ENCODE measurements at places on chromosomes 2 and 18.

DNA sequence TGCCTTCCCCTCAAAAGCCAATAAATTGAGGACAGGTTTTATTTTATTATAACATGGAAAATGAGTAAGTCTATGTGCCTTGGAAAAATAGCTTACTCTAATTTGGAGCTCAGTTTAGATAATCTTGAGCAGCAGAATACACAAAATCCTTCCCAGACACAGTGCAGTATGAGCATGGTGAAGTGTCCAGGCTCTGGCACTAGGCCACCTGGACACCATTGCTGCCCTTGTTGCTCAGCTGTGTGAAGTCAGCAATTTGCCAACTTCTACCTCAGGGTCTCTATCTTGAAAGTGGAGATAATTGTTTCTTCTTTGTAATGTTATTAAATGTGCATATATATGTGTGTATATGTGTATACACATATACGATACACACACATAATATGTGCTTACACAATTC lies 104.9 kb upstream of the CAVIN2 start:
- no peak for DNase-seq

- DNase-seq, result no peak
Measured at GRCh38 chr2:11998218-11998617, 251.8 kb downstream of the LPIN1 start.

DNA sequence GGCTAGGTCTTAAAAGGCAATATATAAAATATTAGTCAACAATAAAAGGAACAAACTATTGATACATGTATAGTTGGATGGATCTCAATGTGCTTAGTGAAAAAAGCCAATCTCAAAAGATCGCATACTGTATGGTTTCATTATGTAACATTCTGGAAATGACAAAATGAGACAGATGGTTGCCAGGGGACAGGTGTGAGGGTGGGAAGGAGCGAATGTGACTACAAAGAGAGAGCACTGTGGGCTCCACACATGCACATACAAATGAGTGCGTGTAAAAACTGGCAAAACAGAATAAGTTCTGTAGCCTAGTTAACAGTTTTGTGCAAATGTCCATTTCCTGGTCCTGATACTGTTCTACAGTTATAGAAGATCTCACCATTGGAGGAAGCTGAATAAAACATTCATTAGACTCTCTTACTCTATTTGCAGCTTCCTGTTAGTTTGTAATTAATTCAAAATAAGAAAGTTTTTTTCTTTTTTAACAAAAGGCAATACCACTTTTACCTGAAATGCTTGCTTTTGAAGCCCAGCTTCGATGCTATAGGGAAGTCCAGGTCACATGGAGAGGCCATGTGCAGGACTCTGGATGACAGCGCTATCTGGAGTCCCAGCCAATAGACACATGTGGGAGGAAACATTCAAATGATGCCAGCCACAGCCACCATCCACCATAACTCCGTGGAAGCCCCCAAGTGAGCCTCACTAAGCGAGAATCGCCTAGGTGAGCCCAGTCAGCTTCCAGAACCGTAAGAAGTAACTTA lies 21.0 kb upstream of the C2orf80 start:
- DNase-seq, result no peak

GRCh38 chr2:70475266-70475665 lies 78.4 kb downstream of the TGFA start:
- DNase-seq, result no peak

DNA sequence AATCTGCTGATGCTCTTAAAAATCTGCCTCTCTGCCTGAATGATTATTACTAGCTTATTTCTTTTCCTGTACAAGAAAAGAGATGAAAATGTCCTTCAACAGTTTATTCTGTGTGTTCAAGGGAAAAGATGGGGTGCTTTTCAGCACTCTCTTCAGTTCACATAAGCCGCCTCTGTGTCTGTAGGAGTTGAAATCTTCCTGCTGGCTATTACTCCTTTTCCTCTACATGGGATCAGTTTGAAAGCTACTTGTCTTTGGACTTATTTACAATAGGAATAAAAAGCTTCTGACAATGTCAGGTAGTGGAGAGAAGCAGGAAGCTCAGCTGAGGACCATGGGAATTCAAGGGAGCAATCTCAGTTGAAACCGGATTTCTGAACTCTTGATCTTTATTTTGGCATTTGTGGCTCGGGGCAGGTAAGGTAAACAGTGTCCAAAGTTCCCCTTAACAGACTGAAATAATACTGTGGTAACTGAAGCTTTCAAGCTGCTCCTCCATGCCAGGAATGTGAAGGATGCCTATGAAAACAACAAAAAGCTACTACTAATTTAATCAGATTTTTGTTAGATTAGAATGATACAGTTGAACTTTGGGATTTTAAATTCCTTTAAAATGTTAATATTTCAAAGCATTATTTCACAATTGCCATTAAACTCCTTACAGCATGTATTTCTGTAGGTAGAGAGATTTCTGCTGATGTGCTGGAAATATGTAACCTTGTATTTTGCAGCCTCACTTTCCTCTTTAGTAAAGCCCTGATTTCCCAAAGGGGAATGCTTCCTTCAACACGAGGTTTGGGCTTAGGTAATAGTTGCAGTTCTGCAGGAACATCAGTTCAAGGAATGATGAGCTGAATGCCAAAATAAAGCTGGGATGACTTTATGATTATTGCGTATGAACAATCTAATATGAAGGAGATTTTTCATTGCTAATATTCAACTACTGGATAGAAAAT lies 43.6 kb downstream of the MAPRE2 start:
- DNase-seq, result no peak

- peak; percentile 61 for DNase-seq
Measured at GRCh38 chr2:7744827-7745226, 827.6 kb downstream of the RNF144A start.

DNA sequence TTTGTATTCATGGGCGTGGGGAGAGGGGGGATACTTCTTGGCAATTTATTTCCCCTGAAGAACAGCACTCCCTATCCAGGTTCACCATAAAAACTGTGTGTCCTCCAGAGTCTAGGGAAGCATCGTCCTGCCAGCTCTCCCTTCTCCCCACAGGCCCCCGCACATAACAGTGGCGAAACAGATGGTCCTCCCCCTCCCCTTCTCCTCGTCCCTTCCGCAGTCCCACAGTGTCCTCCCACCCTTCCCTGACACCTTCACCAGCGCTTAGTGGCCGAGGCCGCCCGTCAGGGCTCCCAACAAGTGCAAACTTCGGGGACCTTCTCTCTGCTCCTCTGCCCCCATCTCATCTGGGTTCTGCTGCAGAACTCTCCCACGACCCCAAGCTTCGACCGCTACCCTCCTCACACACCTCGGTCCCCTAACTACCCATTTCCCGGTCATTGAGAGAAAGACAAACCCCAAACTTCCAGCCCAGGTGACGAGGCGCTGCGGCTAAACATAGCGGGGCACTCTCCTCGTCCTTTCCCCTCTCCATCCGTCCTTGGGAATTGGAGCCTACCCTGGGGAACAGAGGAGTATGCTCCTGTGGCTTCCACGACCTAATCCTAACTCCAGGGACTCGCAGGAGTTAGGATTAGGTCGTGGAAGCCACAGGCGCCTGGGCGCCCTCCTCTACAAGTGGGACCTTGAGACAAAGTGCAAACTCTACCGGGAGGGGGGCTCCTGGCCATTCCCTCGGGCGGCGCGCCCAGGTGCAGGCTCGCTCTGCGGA lies 971 bp downstream of the ZNF385B start:
- DNase-seq, result no peak

GRCh38 chr2:10817413-10817812 lies 4.8 kb upstream of the PDIA6 start:
- DNase-seq, result peak; percentile 45

GRCh38 chr2:20723543-20723942 lies 56.6 kb downstream of the GDF7 start:
- DNase-seq, result no peak

DNA sequence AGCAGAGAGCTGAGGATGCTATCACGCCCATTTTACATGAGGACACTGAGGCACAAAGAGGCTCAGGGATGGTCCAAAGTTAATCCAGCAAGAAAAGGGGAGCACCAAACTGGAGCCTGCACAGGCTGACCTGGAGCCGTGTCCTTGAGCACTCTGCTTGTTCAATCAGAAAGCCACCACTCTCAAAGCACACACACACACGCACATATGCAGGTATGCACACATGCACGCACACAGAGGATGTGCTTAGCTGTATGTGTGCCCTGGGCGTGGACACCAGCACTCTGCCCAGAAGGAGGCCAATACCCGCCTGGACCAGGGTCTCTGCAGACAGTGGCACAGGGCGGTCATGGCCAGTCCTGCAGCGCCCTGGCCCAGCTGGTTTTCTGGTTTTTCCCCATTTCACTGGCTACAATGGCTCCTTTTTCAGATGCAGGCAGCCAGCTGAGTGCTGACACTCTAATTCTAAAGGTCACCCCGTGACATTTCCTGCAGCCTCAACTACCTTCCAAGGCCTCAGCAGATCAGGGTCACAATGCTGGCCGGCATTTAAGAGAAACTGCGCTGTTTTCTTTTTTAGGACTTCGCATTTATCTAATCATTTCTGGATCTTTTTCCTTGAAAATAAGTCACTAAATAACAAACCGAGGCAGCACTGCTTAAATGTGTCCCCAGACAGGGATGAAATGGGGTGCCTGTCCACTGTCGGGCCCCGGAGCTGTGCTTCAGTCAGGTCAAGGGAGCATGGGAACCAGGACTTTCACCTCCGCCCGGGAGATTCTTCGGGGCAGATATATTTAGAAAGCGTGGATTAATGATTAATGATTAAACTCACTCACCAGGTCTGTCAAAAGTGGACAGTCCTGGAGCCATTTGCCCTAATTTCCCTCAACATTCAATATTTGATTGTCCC lies 104.5 kb downstream of the HDAC4 start:
- DNase-seq, result no peak

GRCh38 chr2:168424112-168424951 lies 31.7 kb upstream of the CERS6 start:
- no peak for DNase-seq

- no peak for DNase-seq
Measured at GRCh38 chr2:173221937-173222594, 132.6 kb upstream of the CDCA7 start.

GRCh38 chr2:217858519-217859491 lies 144.0 kb downstream of the TNS1 start:
- DNase-seq, result no peak

DNA sequence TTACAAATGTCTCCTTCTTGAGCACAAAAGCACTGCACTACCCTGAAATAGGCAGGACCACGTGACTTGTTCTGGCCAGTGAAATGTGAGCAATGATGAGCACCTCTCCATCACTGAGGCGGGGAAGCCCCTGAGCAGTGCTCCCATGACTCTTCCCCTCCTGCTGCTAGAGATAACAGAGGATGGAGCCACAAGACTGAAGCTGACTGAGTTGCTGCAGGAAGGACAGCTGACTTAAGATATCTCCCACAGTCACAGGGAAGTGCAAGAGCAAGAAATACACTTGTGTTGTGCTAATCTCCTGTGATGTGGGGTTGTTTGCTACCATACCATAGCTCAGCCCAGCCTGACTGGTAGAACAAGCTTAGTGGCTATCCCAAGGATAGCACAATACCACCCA lies 38.7 kb downstream of the STK39 start:
- DNase-seq, result peak; percentile 61

DNA sequence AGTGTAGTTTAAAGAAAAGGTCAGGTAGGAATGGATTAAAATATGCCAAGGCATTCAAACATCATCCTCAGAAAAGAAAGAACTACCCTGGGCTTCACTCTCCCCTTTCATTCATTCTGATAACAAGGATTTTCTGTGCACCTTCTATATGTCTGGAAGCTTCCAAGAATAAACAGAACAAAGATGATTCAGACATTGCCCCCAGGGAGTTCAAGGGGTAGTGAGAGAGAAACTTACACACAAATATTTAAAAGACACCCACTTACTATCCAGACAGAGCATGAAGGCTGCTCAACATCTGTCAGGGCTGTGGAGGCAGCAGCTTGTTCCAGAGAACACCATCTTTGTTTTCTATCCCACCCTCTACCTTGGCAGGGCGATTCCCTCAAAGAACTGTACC lies 140.5 kb downstream of the ALK start:
- DNase-seq, result no peak

DNA sequence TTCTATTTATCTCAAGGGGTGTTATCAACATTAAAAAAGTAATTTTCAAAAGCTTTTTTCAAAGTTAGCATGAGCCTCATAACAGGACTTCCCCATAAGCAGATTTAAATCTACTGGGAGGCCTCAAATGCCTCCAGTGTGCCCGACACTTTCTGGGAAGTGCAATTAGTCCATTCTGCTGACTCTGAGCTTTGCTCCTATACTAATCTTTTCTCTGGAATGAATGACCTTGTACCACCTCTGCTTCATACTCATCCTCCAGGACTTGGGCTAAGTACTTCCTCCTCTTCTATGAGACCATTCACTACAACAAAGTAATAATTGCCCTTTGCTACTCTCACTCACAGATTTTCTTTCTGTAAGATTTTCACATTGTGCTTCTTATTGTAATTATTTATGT lies 111.1 kb downstream of the RIT2 start:
- DNase-seq, result no peak

DNA sequence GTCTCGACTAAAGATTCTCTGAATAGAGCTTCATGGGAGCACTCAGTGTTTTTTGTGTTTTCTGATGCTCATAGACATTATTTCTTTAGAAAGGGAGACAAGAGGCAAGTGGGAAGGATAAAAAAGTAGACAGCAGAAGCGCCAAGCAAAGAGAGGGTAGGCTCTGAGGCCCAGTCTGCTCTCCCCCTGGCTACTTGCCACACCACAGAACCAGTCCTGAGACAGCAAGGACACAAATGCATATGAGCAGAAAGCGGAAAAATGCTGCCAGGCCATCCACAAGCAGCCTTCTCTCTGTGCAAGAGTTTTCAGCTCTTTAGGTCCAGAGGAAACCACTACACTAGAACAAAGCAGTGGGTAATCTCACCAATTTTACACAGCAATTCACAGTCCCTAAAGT lies 285.4 kb downstream of the ZNF521 start:
- DNase-seq, result no peak

DNA sequence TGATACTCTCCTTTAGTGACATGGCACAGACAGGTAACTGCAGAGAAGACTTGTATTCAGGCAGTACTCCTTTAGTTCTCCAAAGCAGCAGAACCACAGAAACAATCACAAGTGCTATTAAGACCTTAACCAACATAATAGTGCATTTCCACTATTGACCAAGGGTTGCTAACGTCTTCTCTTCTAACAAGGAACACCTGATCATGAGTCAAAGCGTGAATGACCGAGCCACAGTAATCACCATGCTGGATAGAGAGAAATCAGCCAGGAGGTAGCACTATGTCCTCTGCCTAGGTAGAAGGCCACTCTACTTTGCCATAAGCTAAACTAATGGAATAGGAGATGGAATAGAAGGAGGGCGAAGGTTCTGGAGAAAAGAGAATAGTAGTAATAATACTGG lies 161.0 kb downstream of the ANKRD44 start:
- DNase-seq, result no peak

GRCh38 chr2:3265981-3266924 lies 111.4 kb downstream of the EIPR1 start:
- DNase-seq, result no peak

- no peak for DNase-seq
Measured at GRCh38 chr2:153622285-153622684, 143.7 kb upstream of the RPRM start.

- no peak for DNase-seq
Measured at GRCh38 chr2:202545523-202545922, 89.2 kb upstream of the FAM117B start.

Measured in activated CD4-positive, alpha-beta T cell treated with anti-CD3 and anti-CD28 coated beads for 36 hours (primary cell).